Daoy (cell line): ENCODE measurements at places on chromosomes 6 and 20. TPM values are rescaled to one million over a fixed set of nuclear protein-coding genes. Genes with fewer than 3 reads are reported as not detected.

The TMEM170B gene
- 5.2 and 5.8 TPM in 2 replicates for total RNA-seq

GRCh38 chr6:15791448-15792181 lies 128.8 kb upstream of the DTNBP1 start:
- no peak for DNase-seq

GRCh38 chr6:35955970-35956369 lies 35.1 kb upstream of the SRPK1 start:
- no peak for DNase-seq

The POPDC3 gene
- total RNA-seq, result 26.3 and 33.3 TPM in 2 replicates

- no peak for DNase-seq
Measured at GRCh38 chr6:68026483-68026882, 608.6 kb upstream of the ADGRB3 start.

DNA sequence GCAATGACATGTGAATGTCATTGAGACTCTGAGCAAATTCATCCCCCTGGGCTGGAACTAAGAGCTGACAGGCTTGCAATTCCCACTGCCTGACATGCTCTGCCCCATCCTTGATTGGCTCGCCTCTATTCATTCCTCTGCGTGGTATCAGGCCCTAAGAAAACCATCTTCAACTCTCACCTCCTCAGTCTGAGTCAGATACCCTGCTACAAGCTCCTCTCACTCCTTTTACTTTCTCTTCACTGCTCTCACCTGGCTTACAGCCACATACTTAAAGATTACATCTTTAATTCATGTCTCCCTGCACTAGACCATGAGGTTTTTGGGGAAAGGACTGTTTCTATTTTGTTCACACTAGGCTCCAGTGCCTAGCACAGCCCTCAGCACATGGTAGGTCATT lies 131.6 kb downstream of the KIF6 start:
- DNase-seq, result peak; percentile 26
